Activated CD4-positive, alpha-beta T cell treated with anti-CD3 and anti-CD28 coated beads for 4 hours (primary cell): ENCODE measurements at places on chromosomes 1 and 21.

- no peak for DNase-seq
Observed at GRCh38 chr1:37424523-37424922, 49.9 kb upstream of the ZC3H12A start.

GRCh38 chr1:185804206-185804605 lies 70.0 kb downstream of the HMCN1 start:
- DNase-seq, result no peak

DNA sequence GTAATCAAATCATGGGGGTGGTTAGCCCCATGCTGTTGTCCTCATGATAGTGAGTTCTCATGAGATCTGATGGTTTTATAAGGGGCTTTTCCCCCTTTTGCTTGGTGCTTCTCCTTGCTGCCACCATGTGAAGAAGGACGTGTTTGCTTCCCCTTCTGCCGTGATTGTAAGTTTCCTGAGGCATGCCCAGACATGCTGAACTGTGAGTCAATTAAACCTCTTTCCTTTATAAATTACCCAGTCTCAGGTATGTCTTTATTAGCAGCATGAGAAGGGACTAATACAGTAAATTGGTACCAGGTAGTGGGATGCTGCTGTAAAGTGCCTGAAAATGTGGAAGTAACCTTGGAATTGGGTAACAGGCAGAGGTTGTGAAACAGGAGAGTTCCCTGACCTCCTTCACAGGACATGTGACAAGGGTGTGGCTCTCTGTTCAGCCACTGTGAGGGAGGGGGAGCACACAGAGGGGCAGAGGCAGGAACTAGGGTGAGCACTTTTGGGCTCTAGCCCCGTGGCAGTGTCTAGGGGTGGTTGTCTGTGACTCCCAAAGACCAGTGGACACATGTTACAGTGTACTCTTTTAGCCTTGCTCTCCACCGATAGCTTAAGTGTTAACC lies 105.3 kb downstream of the BACH1 start:
- no peak for DNase-seq

DNA sequence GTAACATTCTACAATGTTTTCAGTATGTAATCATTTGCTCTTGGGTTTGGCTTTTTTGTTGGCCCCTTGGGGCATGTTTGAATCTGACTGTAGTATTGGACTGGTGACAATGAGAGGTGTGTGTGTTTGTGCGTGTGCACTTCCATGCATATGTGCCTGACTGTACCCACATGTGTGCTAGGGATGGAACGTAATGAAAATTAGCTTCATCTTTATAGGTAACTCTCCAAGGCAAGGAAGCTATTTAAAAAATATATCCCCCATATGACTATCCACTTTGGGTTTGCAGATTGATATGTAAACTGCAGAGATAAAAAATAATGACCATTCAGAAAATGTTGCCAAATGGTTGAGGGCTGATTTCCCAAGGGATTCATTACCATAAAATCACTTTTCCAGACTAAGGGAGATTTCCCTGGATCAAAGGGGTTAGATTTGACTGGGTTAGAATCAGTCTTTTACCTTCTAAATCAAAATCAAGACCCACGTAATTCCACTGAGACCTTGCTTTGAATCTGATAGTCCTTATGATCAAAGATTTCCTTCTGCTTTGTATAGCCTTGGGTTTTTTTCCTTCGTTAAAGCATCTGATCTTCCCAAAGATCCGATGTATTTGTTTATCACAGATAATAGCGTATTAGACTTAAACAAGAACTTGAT lies 189.7 kb downstream of the CENPF start:
- DNase-seq, result no peak

DNA sequence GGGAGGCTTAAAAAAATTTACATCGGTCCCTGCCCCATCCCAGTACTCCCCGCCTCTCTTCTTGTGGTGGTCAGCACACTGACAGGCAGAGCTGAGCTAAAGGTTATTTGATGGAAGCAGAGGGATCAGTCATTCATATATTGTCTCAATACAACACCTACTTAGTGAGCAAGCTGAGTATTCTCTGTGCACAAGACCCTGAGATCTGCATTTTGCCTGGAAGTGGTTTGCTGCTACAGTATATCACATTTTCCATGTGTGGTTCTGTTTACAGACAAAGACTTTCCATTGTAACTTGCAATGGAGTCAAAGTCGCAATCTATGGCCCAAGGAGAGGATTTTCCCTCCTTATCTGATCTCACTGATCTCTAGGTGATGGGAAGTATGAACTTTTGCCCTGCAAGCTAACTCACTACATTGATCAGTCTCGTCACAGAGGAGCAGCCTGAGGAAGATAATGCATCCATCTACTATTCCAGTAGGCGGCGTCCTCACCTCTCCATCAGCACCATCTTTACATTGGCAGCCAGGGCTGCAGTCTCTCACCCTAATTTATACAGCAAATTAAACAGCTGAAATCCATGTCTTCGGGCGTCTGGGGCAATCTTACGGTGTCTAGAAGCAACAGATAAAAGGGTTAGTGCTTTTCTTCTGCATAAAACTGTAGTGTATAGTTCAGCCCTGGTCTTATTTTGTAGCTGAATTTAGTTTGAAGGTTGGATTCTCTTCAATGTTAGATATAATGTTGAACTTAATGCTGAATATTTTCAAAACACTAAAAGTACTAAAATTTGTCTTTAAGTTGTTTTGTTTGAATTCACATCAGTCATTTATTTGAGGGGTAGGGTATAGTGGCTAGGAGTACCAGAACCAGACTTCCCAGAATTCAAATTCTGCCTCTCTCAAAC lies 3.2 kb upstream of the TRAF5 start:
- DNase-seq, result peak; percentile 71

DNA sequence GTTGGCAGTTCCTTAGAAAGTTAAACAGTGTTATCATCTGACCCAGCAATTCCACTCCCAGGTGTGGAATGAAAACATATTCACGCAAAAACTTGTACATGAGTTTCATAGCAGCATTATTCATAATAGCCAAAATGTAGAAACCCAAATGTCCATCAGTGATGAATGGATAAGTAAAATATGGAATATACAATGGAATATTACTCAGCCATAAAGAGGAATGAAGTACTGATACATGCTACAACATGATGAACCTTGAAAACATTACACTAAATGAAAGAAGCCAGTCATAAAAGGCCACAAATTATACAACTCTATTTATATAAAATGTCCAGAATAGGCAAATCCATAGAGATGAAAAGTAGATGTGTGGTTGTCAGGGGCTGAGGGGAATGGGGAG lies 53.5 kb downstream of the RRAGC start:
- no peak for DNase-seq

DNA sequence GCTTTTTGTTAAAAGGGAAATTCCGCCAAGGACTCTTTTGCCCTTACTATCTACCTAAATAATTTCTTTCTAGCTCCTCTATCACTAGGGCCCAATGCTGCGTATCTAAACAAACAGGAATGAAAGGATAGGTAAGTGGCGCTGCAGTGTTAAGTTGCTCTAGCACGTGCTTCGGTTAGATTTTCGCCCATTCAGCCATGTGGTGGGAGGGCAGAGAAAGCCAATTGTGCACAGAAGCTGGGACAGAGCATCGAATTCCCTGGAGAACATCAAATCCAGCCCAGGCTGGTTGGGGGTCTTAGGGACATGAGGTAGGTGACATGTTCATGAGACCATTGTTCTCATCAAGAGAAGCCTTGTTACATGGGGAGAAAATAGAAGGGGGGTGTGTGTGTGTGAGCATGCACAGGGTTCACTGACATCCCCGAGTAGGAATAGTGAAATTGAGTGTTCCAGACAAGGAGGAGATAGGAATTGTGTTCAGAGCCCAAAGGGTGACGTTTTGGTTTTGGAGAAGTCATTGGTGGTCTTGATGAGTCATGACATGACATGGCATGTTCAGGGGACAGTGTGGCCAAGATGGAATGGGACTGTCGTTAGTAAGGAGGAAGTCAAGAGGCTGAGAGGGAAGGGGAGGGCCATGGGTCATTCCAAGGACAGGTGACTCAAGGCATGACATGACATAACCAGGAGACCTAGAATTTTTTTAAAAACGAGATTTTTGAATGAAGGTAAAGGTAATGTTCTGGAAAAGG lies 107.1 kb downstream of the TLR5 start:
- no peak for DNase-seq

DNA sequence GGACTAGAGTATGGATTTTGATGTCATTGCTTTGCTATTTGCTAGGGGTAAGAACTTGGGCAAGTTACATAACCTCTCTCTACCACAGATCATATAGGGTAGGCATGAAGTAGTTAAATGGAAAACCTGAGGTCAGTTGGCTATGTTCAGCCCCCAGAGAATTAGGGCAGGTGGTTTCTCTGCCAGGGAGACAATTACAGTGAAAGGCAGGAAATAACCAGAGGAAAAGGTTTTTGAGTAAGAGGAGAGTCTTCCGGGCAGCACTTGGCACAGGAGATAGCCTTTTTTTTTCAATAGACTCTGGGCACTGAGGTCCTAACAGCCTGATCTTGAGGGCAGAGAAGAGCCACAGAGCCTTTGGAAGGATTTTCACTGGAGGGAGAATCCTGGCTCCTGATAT lies 16.7 kb upstream of the SERBP1 start:
- DNase-seq, result no peak

DNA sequence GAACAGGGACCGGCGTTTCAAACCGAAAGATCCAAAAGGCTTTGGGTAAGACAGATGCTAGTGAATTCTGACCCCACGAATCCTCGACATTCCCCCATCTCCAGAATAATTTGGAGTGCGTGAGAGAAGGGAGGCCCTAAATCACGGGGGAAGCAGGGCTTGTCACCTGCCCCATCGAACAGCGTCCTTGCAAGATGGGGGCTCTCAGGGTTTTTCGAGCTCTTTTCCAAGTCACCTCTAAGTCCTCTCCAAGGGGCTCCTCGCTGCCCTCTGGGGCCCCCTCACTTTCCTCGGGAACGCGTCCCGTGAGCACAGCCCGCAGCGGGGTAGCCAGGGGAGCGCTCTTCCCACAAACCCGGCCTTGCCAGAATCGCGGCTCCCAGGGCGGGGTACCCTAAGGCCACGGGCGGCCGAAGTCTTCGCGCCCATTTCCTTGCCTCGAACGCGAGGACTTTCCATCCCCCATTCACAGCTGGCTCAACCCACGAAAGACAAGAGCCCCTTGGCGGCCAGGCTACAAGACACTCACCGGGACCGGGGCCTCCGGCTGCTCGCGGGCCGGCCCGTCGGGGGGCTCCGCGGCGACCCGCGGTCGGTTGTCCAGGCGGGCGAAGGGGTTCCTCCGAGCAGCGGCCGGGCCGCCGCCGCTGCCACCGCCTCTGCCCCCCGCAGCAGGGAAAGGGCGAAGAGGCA lies 546 bp downstream of the DONSON start:
- no peak for DNase-seq

DNA sequence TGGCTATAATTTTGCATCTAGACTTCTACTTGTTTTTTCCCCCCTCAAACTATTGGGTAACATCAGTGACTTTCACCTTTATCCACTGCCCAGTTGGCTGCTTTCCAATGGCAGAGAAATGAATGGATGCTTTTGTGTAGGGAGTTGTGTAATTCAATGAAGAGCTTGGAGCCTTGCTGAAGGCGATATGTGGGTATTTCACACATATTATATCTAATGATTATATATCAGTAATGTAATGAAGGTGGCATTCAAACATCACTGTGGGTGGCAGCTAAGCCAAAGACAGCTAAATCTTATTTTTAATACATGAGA lies 81.2 kb downstream of the TGFB2 start:
- DNase-seq, result no peak

DNA sequence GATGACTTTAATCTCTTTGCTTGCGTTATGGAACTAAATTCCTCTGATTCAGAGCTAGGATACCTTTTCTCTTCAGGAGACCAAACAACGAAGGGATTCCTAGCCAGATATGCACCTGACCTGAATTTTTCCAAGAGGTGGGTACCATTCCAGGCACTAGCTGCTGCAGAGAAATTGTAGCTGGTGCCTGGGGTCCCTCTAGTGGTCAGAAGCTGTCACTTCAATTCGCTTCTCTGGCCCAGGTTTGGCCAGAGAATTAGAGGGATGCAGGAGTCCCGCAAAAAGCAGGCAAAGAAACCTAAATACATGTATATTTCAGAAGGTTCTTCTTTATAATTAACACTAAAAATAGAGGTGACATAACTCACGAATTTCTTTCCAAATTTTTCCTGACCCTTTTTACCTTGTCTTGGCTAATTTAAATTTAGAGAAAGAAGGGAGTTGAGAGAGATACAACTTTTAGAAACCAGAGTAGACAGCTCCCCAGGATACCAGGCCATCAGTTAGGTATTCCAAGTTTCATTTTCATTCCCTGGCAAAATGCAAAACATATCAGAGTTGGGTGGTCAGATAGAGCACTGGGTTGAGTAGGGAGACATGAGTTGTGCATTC lies 9.6 kb downstream of the ACKR1 start:
- peak; percentile 6 for DNase-seq

- no peak for DNase-seq
Observed at GRCh38 chr1:33338048-33338439, 17.1 kb upstream of the A3GALT2 start.
